ENCODE measurements at places on chromosomes 2 and 18.

DNA sequence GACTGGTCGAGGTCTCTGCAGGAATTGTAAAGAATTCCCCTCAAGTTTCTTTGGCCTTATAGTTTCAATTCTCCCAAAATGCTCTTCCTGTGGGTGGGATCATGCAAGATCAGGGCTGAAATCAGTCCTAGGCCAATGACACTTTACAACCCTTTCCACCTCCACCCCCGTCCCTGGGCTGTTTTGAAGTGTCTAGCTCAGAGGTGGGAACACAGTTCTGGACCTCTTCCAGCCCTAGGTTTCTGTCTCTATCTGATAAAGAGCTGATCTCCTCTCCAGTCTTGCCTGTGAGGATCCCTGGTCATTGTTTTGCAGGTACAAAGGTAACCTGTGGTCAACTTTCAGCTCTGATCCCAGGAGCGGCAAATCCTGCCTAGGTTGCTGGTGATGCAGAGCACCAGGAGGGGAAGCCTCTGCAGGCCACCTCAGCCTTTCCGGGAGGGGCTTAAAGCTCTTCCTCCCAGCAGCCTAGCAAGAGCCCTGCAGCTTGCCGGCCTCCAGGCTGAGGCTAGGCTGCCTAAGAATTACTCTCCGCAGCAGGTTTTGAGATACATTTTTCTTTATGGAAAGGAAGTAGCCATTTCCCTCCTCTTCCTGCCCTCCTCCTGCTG, 69.8 kb upstream of the WIPF1 start:
- no peak for DNase-seq

- no peak for DNase-seq
These were observed 249.0 kb upstream of the ID2 start for GRCh38 chr2:8432706-8433336.

DNA sequence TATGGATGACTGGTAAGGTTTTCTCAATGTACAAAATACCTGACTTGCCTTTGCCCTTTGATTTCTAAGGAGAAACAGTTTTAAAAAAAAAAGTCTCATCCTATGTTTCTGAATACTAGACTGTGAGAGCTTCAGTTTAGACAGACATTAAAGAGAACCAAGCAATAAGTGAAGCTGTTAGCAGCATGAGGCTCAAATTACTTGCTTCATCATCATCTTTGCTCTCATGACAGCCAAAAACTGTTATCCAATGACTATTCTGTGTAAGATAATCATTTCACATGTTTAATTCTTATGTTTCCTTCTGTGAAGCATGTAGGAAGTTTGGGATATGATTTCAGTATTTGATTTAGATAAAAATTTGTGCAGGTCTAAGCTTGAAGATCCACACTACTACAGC, 129.2 kb downstream of the COMMD1 start:
- no peak for DNase-seq

GRCh38 chr2:232508251-232508650, 11.9 kb upstream of the PRSS56 start:
- no peak for DNase-seq

DNA sequence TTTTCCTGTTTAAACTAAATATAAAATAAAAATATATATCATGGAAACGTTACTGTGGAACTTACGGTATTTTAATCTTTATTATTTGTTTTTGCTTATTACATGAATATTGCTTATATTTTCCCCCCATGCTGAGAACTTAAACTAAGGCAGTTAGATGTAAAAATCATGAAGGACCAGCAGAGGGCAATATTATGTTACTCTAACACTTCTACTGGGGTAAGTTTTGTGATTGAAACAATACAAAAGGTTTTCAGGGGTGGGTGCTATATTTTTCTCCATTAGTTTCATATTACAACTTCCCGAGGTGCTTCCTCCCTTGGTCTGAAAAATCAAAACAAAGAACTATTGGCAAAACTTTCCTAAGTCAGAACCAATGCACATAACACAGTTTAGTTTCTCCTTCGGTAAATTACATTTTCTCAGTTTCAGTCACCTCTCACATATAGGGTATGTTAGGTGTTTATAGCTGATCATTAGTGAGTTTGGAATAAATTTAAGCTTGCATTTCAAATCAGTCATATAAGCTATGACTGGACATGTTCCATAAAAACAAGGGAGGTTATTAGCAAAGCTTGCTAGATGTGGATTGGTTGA, 54.8 kb downstream of the ZNF407 start:
- no peak for DNase-seq

- DNase-seq = no peak
These were observed 18.4 kb downstream of the KIAA2012 start for GRCh38 chr2:202091476-202091875.

DNA sequence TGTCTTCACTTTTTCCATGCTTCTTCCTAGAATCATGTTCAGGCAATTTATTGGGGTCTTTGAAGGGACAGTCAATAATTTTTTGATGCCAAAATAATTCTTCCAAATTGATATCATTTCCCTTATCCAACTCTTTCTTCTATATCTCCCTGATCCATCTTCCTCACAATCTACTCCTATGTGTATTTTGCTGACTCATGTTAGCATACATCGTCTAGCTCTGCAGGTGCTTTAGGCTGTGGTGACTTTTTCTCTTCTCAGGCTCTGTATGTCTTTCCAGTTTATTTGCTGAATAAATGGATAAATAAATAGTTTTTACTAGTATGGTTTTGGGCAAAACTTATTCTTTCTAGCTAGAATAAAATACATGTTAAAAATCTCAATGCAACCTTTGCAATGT, 1650.9 kb upstream of the TMEFF2 start:
- DNase-seq = no peak

GRCh38 chr18:32303400-32303799, 113.6 kb downstream of the MEP1B start:
- DNase-seq = no peak

DNA sequence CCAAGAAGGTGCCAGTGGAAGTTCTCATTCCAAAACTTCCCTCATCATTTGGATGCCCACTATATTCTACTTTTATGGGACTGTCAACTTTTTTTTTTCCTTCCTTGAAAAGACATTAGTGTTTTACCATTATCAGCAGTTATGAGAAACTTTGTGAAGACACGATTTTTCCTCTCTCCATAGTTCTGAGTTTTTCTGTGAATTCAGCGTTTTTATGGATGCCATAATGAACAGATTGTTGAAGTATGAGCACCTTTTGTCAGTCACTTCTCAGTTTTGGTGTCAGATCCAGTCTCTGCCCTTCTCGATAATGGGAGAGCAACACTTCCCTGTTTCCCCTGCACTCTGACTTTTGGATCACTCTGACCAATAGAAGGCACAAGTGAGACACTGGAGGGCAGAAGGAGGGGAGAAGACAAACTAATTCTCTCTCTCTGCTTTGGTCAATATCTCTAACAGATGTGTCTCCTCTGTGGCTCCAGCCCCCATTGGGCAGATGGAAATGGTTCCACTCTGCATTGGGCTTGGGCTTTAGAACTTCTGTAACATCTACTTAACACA, 53.5 kb upstream of the FN1 start:
- DNase-seq = no peak

DNA sequence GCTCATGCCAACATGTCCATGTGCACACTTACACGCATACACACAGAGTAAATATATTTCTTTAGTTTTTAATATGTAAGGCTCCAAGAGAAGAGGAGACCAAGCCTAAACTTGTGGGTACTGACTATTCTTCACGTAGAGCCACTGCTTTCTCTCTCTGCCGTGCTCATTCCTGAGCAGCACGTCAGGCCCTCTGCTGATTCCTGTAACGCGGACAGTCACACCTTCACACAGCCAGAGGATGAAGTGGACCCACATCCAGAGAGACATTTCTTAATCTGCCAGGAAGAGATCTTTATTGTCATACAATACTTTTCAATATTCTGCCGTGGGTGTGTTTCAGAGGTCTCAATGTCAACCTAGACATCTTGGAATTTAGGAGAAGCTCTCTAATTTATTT, 560.7 kb downstream of the STK39 start:
- DNase-seq = no peak

GRCh38 chr2:17191223-17191622, 327.0 kb downstream of the RAD51AP2 start:
- DNase-seq = no peak

DNA sequence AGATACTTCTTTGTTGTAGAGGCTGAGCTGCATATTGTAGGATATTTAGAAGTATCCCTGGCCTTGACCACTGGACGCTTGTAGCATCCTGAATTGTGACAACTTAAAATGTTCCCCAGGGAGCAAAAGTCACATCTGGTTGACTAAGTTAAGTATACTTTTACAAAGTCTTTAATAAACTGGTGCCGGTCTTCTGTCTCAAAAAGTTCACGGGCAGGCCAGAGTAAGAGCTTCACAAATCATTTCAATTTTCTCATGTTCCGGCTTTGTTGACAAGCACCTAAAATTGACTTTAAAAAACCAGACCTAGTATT, 18.4 kb downstream of the ATP8B1 start:
- DNase-seq = no peak

- no peak for DNase-seq
These were observed 21.9 kb upstream of the RNF149 start for GRCh38 chr2:101330253-101330933.

- DNase-seq = no peak
These were observed 223.7 kb upstream of the RBBP8 start for GRCh38 chr18:22709288-22710060.

GRCh38 chr2:39663187-39663930, 2.4 kb upstream of the TMEM178A start:
- no peak for DNase-seq

- DNase-seq = no peak
These were observed 23.4 kb downstream of the DAPL1 start for GRCh38 chr2:158818511-158818910.

- DNase-seq = no peak
These were observed 14.7 kb downstream of the WNT10A start for GRCh38 chr2:218895326-218895725.

DNA sequence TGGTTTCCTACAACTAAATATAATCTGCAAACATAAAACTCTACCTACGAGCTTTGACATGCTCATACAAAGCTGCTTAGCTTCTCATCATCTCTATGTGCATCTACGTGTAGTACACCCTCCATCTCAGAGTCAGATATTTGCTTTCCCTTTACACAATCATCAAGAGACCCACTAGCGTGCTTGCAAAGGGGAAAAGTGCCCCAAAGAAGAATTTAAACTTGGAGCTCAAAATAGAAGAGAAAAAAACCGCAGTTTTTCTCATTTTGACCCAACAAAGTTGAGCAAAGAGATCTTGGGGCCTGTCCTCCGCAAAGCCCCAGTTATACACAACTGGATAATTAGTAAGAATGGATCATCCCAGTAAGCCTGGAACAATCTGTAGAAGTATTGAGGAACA, 104.1 kb downstream of the PAX3 start:
- DNase-seq = no peak

DNA sequence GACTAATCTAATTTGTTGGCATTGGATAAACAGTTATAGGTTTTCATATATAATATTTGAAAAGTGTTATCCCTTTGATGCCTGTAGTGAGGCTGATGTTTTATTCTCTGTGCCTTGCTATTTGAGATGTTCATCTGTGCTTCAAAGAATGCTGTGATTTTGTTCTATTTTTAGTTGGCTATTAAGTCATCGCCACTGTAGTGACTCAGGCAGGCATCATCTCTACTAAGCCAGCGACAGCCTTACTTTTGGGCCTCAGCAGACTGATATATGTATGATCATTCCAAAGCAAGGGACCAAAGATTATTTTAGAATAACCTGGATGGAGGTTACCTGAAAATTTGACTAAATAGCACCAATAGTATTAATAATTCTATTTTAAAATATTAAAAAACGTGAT, 1674.5 kb upstream of the NXPH2 start:
- no peak for DNase-seq

- no peak for DNase-seq
These were observed 231.9 kb downstream of the TWIST2 start for GRCh38 chr2:239079671-239080294.

GRCh38 chr2:222434204-222434603, 9.9 kb downstream of the SGPP2 start:
- DNase-seq = no peak

DNA sequence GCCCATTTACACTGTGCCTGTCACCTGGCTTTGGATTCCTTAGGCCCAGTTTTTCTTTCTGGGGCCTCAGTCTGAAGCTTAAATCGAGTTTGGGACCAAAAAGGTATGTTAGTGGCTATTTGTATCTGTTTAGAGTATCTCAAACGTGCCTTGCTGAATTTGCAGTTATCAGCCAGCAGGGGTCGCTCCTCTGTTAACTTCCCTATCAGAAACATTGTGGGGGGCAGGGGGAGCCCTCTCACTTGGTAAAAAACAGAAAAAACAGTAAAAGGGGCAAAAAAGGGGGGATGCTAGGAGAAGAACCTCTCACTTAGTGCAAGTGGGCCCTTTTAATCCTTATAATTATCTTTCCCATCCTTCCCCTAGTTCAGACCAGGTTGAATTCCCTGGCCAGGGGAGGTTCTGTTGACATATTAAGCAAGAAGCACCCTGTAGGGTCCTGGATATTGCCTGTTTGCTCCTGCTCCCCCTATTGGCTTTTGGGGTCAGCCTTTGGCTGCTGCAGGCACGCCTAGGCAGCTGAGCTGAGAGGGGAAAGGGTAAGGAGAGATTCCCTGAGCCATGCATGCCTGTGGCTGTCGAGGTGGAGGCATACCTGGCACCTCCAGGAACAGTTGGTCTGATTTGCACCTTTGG, 8.8 kb upstream of the IFIH1 start:
- DNase-seq = no peak

- no peak for DNase-seq
These were observed 133.6 kb downstream of the SOCS6 start for GRCh38 chr18:70422391-70422965.

- DNase-seq = no peak
These were observed 171.9 kb downstream of the KLHL29 start for GRCh38 chr2:23556929-23557328.

DNA sequence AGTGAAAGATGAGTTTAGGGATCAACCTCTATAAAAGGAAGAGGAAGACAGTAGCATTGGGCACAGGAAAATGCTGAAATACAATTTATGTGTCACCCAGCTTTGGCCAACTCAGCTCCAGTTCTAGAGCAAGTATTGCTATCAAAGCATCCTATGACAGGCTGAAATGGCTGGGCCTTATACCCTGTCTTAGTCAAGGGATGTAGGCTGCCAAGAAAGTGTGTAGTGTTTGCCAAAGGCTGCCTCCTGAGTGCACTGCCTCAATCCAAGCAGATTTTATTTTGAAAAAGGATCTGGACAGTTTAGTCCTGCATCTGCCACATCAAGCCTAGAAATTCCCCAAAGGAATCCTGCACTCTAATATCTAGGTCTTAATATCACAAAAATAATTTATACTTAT, 359.9 kb upstream of the ZC3H15 start:
- no peak for DNase-seq

- DNase-seq = no peak
These were observed 228.6 kb downstream of the SETBP1 start for GRCh38 chr18:44909191-44909719.

- no peak for DNase-seq
These were observed 105.4 kb downstream of the FHOD3 start for GRCh38 chr18:36402765-36403396.

GRCh38 chr18:63562284-63562683, 20.1 kb downstream of the SERPINB12 start:
- no peak for DNase-seq
